ENCODE measurements at places on chromosomes 1 and 21.

DNA sequence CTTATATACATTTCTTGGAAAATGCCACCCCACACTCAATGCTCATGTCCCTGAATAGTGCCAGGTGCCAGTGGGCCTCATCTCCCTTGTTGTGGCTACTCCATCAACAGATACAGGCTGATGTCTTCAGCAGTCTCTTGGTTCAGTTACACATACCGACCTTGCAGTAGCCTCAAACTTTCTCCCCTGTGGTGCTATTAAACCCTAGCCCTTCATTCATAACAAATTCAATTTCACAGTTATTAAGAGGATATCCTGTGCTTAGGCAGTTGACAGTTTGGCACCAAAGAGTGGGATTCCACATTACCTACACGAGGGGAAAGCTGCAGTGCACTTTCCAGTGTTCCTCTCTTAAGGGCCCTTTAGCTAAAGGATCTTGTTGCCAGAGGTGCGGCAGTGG lies 35.9 kb upstream of the CAMK1G start:
- DNase-seq = no peak

DNA sequence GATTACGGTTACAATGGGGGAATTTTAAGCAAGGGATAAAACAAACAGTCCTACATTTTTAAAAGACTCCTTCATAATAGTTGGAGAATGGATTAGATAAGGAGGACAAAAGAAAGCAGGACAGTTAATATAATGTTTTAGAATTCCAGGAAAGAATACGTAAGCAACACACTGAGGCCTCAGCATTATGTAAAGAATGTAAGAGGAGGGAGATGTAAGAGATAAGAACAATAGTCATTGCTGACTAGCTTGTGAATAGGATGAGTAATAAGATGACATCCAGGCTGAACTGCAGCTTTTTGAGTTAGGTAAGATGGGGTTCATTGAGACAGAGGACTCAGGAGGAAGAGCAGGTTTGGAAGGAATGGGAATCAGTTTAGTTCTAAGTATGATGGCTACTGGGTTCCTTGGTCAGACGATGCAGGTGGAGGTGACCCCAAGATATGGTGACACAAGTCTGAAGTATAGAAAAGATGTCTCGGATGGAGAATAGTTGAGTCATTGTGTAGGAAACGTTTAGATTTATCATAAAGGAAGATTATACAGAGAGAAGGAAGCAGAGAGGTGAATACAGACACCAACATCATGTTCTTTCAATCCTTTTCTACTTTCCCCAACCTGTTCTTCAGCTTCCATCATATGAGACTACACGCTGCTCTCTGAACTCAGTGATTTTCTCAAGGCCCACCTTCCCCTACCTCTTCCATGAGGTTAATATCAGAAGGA lies 372.8 kb downstream of the PTBP2 start:
- no peak for DNase-seq

DNA sequence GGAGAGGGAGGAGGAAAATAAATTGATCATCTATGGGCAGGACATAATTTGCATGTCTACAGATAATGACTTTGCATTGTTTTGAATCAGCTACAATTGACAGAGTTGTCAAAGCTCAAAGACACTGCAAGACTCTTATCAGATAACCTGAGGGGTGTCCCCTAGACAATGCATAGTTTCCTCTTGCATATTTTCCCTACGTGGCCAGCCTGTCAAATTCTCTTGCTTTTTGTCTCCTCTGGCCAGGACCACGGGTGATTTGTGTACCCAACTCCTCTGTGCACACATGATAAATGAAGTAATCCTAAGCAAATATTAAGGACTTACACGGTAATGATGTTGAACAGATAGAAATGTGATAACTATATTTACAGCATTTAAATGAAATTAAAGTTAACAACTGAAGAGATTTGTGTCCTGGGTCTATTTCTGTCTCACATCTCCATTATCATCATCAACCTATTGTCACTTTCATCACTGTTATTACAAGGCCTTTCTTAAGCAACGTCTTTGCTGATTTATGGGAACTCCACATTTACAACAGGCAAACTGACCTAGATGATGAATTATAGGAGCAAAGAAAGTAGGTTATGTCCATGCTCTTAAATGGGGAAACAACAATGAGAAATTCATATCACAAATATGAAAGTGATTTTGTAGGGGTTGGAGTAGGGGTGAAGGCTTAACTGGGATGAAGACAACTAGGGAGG lies 18.8 kb downstream of the BATF3 start:
- peak; percentile 11 for DNase-seq

DNA sequence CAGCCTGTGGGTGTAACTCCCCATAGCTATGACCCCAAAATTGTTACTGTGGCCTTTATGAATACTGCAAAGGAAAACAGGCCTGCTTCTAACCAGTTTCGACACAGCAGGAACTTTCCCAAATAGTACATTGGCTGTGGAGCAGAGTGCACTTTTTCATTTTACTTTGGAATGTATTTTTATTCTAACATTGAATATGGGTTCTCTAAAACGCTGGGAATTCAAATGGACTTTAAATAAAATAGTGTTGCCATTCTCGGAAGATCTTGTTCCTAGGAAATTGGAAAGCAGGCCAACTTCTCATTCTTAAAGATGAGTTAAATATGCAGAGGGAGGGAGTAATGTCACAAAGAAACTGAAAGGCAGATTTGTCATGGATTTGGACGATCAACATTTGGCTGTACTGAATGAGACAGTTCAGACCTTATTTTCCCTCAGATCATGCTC lies 39.6 kb upstream of the ARHGAP29 start:
- DNase-seq = no peak

GRCh38 chr1:21821385-21822019 lies 9.4 kb downstream of the LDLRAD2 start:
- no peak for DNase-seq

DNA sequence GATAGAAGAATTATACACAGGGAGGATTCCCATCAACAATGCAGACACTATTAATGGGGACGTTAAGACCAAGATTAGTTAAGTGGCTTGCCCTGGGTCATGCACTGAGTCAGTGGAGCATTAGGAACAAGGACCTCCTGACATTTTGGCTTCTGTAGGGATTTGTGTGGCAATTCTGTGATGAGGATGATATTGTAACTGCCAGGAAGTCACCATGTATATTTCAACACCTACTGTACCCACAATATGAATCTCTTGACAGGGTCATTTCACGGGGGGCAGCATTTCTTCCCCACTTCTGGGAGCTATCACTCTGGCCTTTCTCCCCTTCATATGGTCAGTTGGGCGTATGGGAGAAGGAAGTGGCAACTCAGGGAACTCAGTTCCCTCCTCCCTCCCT lies 134.9 kb downstream of the RUNX1 start:
- DNase-seq = no peak

DNA sequence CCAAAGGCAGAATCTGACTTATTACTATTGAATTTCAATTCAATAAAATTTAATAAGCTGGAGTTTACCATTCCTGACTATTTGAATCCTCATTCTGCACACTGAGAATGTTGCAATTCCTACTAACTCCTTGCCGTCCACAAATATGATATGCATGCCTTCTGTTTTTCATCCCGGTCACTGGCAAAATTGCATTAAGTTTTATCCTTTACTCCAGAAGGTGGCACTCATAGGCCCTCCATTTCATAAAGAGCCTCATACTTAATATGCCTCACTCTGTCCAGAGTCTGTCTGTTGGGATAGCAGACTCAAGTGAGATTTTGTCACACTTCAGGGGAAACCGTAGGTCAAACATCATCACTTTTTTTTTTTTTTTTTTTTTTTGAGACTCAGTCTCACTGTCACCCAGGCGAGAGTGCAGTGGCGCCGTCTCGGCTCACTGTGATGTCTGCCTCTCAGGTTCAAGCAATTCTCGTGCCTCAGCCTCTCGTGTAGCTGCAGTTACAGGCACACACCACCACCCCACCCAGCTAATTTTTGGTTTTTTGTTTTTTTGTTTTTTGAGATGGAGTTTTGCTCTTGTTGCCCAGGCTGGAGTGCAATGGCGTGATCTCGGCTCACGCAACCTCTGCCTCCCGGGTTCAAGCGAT lies 27.3 kb downstream of the F11R start:
- DNase-seq = no peak

- DNase-seq = no peak
Observed at GRCh38 chr1:9275567-9276034, 17.1 kb upstream of the SPSB1 start.

DNA sequence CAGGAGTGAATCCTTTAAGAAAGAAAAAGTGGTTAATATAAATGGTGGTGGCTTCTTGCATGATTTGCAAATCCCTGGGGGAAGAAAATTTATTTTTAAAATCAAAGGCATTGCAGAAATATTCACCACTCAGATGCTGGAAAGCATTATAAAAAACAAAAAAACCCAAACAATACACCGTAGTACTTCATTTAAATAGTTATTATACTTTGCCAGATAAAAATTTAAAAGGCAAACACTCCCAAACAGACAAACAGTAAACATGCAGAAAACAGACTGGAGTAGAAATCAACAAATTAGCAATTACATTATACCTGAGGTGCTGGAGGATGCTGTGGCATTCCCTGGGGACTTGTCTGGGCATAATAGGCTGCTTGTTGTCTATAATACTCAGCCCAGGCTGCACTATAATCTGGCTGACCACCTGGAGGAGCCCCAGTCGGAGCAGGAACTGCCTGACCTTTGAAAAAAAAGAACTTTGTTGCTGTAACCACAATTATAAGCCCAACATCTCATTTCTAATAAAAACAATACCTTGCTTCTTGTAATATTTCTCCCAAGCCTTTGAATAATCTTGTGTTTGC lies 29.9 kb downstream of the FUBP1 start:
- DNase-seq = peak; percentile 19

- DNase-seq = no peak
Observed at GRCh38 chr1:153586347-153586746, 20.7 kb upstream of the S100A2 start.

- no peak for DNase-seq
Observed at GRCh38 chr1:58585581-58586151, 8.6 kb upstream of the TACSTD2 start.

DNA sequence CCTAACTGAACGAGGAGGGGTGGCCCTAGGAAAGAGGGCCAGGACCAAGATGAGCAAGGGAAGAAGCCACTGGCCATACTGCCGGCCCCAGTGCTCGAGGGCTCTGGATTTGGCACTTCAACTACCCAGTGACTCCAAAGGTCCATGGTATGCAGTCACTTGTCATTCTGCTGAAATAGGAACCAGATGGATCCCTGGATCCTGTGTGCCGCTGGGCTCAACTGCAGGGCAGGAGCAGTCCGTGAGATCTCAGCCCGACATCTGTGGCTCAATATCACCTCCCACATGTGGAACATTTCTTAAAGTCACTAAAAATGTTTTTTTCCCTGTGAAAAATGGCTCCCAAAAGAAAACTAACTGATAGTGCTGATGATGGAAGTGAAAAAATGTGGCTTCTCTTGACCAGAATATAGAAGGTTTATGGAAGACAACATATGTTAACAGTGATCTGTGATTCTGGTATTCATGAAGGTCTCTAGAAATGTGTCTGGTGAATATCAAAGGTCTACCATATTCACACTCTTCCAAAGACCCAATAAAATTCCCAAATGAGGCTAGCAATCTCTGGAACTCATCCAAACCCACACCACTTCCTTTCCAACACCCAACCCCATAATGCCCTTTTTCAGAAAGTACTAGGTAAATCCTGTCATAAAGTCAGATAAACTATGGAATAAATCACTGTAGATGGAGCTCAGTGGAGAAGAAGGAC lies 24.1 kb downstream of the PAFAH2 start:
- no peak for DNase-seq

GRCh38 chr1:92511541-92511940 lies 24.8 kb upstream of the GFI1 start:
- DNase-seq = no peak

DNA sequence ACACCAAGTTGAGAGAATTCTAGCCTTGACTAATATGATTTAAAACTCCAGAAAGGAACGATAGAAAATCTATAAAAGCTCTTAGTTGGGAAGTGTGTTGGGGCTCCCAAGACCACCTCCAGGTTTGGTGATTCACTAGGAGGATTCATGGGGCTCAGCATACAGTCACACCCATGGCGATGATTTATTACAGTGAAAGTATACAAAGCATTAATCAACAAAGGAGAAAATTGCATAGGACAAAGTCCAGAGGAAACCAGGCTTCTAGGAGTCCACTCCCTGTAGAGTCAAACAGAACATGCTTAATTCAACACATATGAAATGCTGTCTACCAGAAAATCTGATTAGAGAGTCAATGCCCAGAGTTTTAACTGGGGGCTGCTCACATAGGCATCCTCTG lies 4.8 kb downstream of the CDCA8 start:
- no peak for DNase-seq

DNA sequence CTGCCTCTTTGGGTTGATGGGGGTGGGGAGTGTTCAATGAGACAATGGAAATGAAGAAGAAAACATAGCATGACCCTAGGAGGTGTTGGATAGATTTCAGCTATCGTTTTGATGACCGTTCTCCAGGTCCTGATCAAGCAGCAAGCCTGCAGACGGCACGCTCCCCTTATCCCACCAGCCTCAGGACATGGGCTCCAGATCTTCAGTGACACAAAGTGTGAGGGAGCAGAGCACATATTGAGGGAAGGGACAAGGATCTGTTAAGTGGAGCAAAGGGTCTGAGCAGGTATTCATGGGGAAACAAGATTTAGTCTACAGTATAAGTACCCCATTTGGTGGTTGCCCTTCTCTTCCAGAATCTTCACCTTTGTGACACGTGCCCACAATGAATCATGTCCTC lies 4.7 kb downstream of the SPRR5 start:
- no peak for DNase-seq

- peak; percentile 45 for DNase-seq
Observed at GRCh38 chr1:44485229-44485933, 80.3 kb downstream of the RNF220 start.

DNA sequence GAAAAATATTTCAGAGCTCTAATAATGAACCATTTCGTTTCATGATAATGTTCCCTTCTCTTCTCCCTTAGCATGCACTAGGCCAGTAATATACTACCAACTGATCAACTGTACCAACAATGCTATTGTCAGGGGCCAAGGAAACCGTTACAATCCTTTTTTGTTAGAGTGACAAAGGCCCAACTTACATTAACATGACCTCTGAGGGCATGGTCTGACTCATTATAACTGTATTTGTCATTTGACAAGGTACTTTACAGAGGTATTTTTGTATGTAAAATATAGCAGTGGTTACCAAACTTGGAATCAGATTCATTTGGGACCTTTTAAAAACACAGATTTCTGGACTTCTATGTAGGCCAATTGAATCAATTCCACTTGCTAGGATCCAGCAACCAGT lies 102.6 kb upstream of the RRP15 start:
- DNase-seq = no peak
